Stimulated activated CD8-positive, alpha-beta memory T cell treated with anti-CD3 and anti-CD28 coated beads, Interleukin-4, amount 100 ng/mL, for 1 hour (primary cell): ENCODE measurements at places on chromosomes 4 and X.

- DNase-seq: no peak
Measured at GRCh38 chr4:85177092-85177491, 210.6 kb upstream of the WDFY3 start.

GRCh38 chr4:79788884-79789283, 284.1 kb downstream of the ANTXR2 start:
- DNase-seq: no peak

- DNase-seq: no peak
Measured at GRCh38 chrX:41257801-41258200, 76.2 kb upstream of the DDX3X start.

GRCh38 chrX:11398785-11399184, 105.6 kb downstream of the AMELX start:
- DNase-seq: no peak

- DNase-seq: no peak
Measured at GRCh38 chrX:37580080-37580479, 8.6 kb downstream of the LANCL3 start.

DNA sequence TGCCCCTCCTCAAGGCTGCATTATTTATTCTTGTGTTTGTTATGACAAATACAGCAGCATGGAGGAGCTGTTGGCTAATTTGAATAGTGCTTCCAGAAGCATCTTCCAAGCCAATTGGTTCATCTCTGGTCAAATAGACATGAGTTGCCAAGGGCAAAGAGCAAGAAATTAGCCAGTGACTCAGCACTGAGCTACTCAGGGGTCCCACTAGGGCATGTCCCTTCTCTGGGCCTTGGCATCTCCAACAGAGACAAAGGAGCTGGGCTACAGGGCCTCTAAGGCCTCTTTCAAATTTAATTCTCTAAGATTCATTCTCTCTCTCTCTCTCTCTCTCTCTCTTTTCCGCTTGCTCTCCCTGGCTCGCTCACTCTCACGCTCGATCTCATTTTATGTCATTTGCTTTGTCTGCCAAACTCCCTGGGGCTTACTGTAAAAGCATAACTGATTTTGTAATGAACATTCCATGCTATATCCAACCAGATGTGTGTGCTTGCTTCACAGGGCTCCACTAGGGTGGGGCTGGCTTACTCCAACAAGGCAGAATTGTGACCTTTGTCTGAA, 86.7 kb upstream of the MAGEA4 start:
- DNase-seq: no peak

DNA sequence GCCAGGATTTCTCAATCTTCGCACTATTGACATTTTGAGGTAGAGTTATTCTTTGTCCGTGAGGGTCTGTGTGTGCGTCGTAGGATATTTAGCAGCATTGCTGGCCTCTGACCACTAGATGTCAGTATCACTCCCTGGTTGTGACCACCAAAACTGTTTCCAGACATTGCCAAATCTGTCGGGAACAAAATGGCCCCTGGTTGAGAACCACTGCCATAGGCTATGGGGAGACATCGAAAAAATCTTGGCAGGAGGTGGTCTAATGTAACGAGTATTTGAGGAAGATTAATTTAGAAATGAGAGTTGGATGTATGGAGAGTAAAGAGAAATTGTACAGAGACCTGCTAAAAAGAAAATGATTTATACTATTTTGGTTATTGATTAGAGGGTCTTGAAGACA, 108.4 kb downstream of the DOCK11 start:
- no peak for DNase-seq

GRCh38 chr4:80726471-80726870, 304.0 kb upstream of the BMP3 start:
- DNase-seq: no peak

- no peak for DNase-seq
Measured at GRCh38 chr4:103425406-103425805, 227.3 kb upstream of the CENPE start.

- no peak for DNase-seq
Measured at GRCh38 chr4:108458681-108459080, 161.7 kb upstream of the RPL34 start.

DNA sequence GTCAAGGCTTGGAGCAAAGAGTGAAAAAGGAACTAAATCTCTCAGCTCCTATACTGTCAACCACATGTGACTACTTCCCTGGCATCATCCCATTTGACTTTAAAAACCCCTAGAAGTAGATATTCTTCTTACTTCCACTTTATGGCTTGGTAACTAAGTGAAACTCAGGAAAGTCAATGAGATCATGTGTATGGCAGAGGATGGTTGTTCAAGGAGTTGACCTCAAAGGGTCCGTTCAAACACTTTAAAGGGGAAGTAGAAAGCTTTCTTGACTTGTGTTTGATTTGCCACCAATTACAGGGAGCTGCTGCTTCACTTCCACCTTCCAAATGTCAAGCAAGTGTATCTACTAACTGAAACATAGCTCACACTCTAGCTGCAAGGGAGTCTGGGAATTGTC, 187.2 kb downstream of the RAB28 start:
- DNase-seq: no peak

- DNase-seq: no peak
Measured at GRCh38 chrX:42739258-42739657, 38.7 kb downstream of the PPP1R2C start.

GRCh38 chrX:41082783-41083182, 2.5 kb upstream of the USP9X start:
- DNase-seq: no peak

- DNase-seq: no peak
Measured at GRCh38 chr4:43343298-43343697, 450.8 kb downstream of the GRXCR1 start.
